Mesothelial cell of epicardium (in vitro differentiated cells): ENCODE measurements at places on chromosomes 2 and 18. TPM values are rescaled to one million over a fixed set of nuclear protein-coding genes. Genes with fewer than 3 reads are reported as not detected.

CCNT2 gene
- total RNA-seq: 70.0 to 70.5 TPM (median 70.3 TPM) in 3 replicates

DPP4 gene
- 7.2 to 8.2 TPM (median 7.6 TPM) in 3 replicates for total RNA-seq

FKBP1B gene
- 14.6 to 18.0 TPM (median 16.9 TPM) in 3 replicates for total RNA-seq

M1AP gene
- 7.4 to 7.9 TPM (median 7.7 TPM) in 3 replicates for total RNA-seq
